CD8-positive, alpha-beta memory T cell (primary cell): ENCODE measurements at places on chromosomes 16 and 17.

GRCh38 chr16:46712911-46713310 lies 23.5 kb downstream of the ORC6 start:
- DNase-seq: no peak

DNA sequence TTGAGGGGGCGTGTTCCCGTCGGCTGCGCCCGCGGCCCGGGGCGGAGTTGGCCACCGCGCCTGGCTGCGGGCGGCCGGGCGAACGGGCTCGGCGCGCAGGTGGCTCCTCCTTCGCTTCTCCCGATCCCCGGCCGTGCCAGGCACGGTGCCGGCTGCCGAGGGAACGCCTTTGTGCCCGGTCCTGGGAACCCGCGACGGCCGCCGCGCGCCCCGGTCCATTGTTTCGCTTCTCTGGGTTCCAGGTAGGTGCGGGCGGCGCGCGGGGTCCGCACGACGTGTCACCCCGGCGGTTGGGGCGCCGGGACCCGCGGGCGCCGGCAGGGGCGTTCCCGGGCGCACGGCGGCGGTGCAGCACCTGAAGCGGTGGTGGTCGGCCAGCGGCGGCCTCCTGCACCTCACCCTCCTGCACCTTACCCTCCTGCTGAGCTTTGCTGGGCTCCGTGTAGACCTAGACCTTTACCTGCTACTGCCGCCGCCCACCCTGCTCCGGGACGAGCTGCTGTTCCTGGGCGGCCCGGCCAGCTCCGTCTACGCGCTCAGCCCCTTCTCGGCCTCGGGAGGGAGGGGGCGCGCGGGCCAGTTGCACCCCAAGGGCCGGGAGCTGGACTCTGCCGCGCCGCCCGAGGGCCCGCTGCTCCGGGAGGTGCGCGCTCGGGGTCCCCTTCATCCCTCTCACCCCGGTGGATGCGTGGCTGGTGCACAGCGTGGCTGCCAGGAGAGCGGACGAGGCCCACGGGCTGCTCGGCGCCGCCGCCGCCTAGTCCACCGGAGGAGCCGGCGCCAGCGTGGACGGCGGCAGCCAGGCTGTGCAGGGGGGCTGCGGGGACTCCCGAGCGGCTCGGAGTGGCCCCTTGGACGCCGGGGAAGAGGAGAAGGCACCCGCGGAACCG lies 99.9 kb downstream of the EFCAB13 start:
- no peak for DNase-seq

- peak; percentile 27 for DNase-seq
These were observed 17.2 kb downstream of the CD300LB start for GRCh38 chr17:74513987-74514631.

DNA sequence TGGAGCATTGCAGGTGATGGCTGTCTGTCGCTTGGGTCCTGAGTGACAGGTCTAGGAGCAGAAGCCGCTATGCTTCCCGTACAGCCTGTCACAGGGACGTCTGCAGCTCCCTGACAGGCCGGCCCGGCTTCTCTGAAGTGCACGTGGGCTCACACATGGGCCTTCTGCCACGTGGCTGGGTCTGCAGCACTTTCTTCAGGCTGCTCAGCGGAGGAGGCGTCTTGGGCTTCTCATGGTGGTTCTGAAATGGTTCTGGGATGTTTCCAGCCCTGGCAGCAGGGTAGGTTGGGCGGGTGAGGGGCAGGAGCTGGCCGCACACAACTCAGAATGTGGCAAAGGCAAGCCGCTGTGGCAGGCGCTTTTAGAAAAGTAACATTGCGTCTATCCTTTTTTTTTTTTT lies 80.3 kb upstream of the ZNF750 start:
- DNase-seq: no peak

DNA sequence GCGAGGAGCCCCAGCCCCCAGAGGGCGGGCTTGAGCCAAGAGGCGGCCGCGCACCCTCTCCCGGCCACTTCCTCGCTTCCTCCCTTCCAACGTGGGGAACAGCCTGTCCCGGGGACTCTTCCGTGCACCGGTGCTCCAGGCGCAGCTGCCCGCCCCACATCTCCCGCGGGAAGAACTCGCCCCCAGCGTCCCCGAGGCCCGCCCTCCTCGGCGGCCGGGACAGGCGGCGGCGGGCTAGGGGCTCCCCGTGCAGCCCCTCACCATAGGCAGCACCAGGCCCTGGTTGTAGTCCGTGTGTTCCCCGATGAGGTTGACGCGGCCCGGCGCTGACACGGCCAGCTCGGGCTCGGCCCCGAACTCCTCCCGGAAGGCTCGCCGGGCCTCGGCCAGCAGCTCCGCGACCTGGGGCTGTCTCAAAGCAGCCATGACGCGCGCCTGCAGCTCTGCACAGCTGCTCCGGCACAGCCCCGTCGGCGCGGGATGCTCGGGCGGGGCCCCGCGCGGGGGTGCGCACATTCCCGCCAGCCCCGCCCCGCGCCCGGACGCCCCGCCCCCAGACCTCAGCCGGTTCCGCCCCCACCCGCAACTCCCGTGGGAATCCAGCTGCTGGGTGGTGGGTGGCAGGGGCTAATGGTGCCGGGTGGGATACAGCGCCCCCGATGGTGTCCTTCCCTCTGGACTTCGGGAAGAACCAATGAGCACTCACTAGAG lies at the start of gene GALK1:
Gene GALK1 (minus strand): TSS at position 482 of the 711 bp plus-strand sequence. CDS start 56 bp downstream, at position 426.
- peak; percentile 81 for DNase-seq

DNA sequence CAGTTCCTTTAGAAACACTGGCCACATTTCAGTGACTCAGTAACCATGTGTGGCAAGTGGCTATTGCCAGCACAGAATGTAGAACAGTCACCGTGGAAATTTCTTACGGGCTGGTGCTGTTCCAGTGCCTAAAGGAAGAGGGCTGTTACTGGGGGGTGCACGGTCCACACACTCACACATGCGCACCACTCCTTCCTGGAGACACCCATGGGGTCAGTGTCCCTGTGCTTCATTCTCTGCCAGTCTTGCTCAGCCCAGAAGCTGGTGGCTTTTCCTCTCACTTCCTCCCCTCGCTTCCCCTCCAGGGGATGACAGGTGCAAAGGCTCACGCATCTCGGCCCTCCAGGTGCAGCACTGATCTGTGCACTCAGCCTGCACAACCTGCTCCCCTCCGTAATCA lies 115.6 kb downstream of the CCDC182 start:
- DNase-seq: no peak

DNA sequence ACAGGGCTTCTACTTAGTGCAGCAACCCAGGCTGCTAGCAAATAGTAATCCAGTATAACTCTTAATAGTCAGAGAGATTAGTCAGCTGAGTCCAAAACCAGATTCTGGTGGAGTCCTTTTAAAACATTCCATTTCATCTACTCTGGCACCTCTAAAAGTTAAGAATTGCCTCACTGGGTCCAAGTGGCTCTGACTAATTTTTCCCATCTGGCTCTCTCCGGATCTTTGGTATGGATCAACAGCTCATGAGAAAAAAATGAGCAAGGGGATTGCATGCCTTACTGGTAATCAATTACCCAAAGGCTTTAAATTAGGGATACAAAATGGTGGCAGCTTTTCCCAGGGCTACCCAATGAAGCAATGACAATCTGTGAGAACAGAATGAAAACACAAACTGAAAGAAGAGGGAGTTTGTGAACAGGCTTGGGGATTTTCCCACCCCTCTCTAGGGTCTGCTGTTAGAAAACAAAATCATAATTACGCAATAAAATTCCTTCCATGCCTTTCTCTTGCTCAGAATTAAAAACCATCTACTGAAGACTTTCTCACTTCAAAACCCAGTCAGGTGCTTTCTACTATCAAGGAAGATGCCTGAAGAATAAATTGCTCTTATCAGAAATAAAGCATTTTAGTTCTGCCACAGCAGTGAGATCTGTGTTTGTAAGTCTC lies 84.6 kb upstream of the PMFBP1 start:
- no peak for DNase-seq

DNA sequence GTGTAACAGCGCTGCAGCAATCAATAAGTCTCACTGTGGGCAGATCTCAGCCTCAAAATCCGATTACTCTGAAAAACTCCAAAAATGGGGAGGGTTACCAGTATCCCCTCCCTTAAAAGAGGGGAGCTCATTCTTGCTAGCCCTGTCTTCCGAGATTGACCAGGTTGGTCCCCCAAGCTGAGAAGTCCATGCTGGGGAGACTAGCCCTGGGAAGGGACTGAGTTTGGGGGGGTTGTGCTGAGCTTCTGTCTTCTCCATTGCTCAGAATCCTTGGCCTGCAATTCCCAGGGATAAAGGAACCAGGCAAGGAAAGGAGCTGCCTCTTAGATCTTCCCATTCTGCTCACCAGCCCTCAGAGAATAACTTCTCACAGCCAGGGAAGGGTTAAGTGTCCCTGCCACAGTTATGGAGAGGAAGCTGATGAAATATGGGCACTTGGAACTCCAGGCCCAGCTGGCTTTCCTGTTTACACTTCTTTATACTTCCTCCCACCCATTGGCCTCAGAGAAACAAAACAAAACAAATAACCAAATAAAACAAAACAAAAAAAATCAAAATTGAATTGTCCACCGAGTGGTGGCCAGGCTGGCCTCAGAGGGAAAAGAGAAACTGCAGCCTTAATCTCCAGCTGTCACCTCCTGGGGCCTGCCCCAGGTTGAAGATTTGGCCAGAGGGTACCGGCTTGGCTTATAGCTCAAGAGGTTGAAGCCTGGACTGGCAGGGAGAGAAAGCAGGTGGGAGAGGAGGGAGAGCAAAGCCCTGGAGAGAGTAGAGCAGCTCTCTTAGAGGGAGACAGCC lies 2.6 kb downstream of the HOXB3 start:
- DNase-seq: no peak

DNA sequence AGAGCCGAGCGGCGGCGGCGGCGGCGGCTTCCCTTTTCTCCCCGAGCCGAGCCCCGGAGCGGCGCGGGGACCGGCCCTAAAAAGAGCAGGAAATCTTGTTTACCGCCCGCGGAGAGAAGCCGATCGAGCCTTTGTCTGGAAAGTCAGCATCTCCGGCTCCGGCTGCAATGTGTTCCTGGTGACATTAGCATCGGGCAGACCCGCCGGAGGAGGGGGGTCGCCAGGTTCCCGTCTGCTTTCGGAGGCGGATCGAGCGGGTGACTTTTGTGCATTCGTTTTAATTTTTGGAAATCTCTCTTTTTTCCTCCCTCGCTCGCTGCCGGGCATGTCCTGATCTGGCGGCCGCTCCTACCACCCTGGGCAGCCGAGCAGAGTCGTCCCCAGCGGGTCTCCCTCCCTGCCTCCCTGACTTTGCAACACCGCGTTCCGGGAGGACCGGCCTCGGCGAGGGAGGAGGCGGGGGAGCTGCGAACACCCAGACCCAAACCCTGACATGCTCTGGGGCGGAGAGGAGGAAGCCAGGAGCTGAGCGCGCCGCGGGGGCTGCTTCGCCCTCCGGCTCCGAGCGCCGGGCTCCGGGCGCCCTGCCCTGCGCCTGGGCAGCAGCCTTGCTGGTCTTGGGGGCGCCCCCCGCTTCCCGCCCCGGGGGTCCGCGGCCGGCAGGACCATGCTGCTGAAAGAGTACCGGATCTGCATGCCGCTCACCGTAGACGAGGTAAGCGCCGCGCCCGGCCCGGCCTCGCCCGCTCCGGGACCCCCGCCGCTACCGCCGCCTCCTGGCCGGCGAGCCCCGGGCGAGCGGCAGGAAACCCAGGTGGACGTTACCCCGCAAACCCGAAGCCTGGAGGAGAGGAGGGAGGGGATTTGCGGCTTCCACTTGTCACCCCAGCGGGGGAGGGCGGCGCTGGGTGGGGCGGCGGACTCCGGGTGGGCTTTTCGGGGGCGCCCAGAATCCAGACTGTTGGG lies 690 bp downstream of the PITPNC1 start:
- DNase-seq: peak; percentile 67

DNA sequence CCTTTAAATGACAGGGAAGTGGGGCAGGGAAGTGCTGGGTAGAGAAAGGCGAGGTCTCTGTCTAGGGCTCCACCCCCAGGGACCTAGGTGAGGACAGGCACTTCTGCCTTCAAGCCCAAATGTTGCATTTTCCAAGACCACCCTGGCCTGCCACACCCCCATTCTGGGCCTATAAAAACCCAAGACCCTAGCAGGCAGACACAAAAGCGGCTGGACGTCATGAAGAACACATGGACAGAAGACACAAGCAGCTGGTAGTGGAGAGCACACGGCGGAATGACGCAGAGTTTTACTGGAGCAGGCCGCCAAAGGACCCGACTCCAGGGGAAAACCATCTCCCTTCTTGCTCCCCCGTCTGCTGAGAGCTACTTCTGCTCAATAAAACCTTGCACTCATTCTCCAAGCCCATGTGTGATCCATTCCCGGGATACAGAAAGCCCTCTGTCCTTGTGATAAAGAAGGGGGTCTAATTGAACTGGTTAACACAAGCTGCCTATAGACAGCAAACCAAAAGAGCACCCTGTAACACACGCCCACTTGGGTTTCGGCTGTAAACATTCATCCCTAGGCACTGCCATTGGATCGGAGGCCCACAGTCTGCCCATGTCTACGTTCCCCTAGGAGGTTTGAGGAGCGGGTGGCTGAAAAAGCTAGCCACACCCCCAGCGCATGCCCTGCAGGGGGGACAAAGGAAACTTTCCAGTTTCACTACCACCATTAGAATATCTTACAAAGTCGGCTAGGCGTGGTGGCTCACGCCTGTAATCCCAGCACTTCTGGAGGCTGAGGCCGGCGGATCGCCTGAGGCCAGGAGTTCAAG lies 622.2 kb upstream of the SALL1 start:
- DNase-seq: no peak

DNA sequence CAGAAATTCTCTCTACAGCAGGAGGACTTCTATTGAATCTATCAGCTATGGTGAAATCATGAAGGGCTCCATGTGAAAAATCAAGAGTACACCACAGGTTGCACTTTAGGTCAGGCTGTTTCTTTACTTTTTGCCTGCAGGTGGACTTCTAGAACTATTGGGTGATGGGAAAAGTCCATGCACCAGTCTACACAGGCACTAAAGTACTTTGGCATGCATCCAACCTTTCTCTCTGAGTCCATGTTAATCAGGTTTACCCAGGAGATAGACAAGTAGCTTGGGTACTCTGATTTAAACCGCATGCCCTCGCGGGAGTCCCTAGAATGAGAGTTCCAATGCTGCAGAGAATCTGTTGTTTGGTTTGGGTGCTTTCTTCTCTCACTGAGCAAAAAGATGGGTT lies 9.1 kb upstream of the ANKFN1 start:
- no peak for DNase-seq

GRCh38 chr17:72338847-72339790 lies 218.3 kb downstream of the SOX9 start:
- DNase-seq: no peak

GRCh38 chr17:60905709-60906108 lies 228.1 kb downstream of the BCAS3 start:
- no peak for DNase-seq

DNA sequence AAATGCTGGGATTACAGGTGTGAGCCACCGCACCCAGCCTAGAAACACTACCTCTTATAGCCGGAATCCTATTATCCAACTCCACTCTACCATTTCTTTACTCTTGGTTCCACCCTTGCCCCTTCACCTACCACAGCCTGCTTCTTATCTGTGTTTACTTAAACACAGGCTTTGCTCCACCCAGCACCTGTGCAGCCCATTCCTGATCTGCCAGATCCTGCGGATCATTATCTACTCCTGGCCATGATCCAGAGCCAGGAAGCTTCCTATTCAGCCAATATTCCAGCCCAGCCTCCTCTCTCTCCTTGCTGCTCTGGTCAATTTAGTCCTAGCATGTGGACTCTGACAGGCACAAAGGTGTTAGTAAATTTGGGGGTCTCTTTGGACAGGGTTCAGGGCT lies 98.8 kb upstream of the MED13 start:
- DNase-seq: no peak
